ENCODE measurements at places on chromosomes 4 and X.
A peak's percentile ranks its signal among the peaks of the same experiment; 100 is the strongest.

DNA sequence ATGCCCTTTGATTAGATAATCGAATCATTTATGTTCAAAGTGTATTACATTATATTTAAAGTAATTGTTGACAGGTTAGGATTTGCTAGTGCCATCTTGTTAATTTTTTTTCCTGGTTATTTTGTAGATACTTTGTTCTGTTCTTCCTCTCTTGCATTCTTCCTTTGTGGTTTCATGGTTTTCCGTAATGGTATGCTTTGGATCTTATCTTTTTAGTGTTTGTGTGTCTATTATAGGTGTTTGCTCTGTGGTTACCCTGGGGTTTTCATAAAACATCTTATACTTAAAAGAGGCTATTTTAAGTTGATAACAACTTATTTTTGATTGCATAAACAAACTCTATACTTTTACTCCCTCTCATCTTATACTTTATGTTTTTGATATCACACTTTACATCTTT, 108.2 kb upstream of the SRD5A3 start:
- DNase-seq: no peak

- peak; percentile 17 for DNase-seq
Observed at GRCh38 chrX:134144231-134144630, 92.8 kb upstream of the CCDC160 start.

DNA sequence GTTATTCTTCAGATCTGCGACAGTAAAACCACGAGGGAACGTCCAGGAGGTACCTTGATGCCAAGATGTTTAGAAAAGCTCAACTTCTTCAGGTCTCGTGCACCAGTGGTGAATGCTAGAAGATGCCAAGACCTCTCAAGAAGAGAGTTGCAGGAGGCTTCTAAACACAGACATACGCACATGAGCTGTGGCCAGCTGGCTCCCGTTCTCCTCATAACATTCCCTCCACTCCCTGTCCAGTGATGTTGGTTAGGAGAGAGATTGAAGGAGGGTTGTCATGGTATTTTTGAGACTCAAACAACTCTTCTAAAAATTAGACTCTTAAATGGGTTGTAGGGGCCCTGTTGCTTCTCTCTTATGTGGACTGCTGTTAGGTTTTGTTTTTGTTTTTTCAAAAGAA, 184.3 kb downstream of the QDPR start:
- DNase-seq: no peak

DNA sequence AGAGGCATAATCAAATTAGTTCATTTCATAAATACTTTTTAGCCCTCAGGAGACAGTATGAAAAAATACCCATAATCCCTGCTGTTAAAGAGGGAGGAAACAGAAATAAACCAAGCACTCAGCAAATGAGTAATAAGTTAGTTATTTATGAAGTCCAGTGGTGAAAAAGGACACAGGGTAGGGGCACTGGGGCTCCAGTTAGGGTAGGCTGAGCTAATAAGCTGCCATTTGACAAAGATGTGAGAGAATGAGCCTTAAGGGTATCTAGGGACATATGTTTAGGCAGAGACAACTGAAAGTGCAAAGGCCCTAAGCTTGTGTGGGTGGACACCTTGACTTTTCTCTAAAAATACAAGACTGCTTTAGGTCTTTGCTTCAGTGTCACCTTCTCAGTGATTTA, 94.4 kb downstream of the IL15 start:
- DNase-seq: peak; percentile 33

GRCh38 chrX:120857240-120857639, 18.4 kb downstream of the CT47B1 start:
- no peak for DNase-seq

DNA sequence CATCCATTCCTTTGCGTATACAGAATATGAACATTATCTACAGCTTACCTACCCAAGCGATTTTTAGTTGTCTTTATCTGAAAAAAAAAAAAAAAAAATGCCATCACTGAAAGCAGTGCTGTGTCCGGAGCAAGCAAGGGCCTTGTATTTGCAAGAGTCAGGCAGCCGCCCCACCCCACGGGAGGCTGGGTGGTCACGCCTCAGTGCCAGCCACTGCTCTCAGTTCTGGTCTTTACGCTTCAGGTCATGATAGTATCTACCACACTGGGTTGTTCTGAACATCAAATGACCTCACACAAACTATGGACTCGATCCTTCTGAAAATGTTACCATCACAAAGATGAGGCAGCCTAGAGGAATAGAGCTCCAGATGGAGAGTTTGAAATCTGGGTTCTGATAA, 62.7 kb upstream of the HELT start:
- no peak for DNase-seq

- DNase-seq: no peak
Observed at GRCh38 chr4:79621061-79621460, 213.0 kb upstream of the GK2 start.

DNA sequence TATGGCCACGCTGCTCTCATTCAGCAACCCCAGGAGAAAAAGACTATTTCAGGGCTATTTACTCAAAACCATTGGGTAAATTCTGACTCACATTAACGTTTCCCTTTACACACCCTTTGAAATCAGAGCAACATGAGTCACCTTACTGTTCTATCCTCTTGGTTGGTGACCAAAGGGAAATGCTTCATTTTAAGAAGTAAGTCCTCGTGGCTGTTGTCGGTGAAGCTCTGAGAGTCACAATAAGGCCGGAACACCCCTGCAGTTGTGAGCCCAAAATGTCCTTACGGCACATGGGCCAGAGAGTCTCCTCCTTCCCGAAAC, 56.3 kb upstream of the SPRY1 start:
- DNase-seq: peak; percentile 86

DNA sequence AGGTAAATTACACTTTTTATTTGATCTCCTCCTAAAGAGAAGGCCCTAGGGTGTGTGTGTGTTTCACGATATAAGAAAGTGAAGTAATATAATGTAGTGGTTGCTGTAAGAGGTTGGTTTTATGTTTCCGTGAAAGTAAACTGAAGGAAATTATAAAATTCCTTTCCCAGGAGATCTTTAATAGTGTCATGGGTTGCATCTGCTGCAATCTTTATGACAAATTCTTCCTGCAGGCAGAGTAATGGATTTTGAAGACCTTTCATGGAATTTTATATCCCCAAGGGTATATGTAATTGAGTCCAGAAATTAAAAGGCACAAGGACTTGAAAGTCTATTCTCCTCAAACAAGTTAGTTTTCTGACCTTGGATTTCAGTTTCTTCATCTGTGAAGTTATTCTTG, 538.6 kb downstream of the ANKRD50 start:
- peak; percentile 52 for DNase-seq

- peak; percentile 3 for DNase-seq
Observed at GRCh38 chr4:8402181-8402597, 38.3 kb downstream of the ACOX3 start.

DNA sequence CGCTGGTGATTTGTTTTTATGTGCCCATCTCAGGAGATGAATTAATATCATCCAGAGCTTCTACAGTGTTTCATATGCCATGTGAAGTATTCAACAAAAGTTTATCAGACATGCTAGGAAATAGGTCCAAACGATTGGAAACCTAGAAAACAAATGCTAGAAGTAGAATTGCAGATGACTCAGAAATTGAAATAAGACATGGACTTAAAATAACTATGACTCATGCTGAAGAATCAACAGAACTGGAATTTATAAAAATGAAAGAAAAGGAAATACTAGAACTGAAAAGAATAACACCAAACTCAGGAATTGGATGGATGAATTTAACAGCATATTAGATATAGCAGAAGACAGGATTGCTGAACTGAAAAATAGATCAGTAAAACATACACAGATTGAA, 172.7 kb upstream of the GIMD1 start:
- peak; percentile 84 for DNase-seq

GRCh38 chrX:46837558-46838485, 979 bp downstream of the RP2 start:
- peak; percentile 30 for DNase-seq

- DNase-seq: peak; percentile 48
Observed at GRCh38 chr4:87007528-87008446, 73.0 kb downstream of the AFF1 start.

GRCh38 chr4:80336582-80336981, 1.1 kb downstream of the CFAP299 start:
- DNase-seq: peak; percentile 27

GRCh38 chr4:85474356-85474755, 594 bp upstream of the ARHGAP24 start:
- no peak for DNase-seq

DNA sequence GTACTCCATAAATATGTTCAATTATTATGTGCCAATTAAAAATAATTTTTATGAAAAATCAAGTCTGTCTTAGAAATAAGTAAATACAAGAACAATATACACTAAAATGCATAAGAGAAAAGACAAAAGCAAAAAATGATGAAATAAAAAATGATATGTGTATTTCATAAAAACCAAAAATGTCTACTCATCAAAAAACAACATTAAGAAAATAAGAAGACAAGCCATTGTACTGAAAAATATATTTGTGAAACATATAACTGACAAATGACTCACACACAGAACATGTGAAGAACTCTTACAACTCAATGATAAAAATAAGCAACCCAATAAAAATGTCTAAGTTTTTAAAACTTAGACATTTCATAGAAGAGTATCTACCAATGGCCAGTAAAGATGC, 34.1 kb upstream of the ENOX2 start:
- DNase-seq: no peak

- DNase-seq: no peak
Observed at GRCh38 chr4:184114431-184114830, 103.2 kb downstream of the ENPP6 start.

GRCh38 chr4:89434364-89434988, 126.9 kb upstream of the GPRIN3 start:
- DNase-seq: peak; percentile 21

GRCh38 chr4:163693776-163694175, 199.3 kb downstream of the TMA16 start:
- peak; percentile 62 for DNase-seq

- DNase-seq: no peak
Observed at GRCh38 chrX:12686331-12686730, 104.9 kb upstream of the PRPS2 start.

DNA sequence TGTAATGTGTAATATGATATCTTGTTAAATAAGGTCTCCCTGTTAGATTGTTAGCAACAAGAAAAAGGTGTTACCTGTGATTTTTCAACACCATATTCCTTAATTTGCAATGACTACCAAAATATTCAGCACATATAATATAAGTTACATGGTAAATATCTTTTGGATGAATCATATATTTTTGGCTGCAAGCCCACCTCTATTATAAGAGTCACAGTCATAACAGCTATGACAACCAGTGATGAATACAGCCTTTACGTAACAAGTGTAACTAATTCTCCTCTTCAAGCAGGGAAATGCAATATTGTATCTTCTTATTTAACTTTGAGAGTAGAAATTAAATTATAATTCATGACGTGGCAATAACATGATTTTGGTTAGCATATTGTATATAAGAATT, 187.0 kb downstream of the NLGN4X start:
- DNase-seq: peak; percentile 45

DNA sequence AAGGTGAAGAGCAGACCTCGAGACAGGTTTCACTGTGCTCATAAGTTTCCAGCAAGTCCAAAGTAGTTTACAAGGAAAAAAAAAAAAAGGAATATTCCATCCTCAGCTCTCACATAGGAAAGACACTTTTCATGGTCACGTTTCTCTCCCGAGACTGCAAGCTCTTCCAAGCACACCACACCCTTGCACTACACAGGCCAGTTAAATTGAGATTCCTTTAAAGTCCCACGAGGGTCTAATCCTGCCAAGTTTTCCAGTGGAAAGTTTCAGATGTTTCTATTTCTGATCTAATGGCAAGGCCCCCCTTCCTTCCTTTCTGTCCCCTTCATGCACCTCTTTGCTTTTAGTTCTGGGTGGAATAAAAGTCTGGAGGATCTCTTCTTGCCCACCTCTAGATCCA, 67.9 kb upstream of the PCDH19 start:
- no peak for DNase-seq

DNA sequence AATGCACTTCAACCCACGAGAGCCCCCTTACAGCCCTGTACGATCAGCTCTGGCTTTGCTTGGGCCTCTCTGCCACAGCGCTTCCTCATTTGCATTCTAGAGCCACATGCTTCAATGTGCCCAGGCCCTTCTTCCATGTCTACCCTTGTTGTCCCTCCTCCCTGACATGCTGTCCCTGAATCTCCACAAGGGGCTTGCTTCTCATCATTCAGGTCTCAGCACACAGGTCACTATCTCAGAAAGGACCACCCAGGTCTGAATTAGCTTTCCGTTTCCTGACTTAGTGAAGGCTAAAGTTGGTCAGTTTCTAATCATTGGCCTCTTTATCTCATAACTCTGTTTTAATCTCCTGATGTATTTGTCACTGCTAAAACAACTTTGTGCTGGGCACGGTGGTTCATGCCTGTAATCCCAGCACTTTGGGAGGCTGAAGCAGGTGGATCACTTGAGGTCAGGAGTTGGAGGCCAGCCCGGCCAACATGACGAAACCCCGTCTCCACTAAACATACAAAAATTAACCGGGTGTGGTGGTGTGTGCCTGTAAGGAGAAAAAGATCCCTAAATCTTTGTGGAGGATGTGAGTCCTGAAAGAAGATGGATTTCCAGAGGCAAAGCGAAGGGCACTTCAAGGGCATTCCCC, 17.9 kb upstream of the SLC34A2 start:
- DNase-seq: no peak

- no peak for DNase-seq
Observed at GRCh38 chrX:3788494-3789233, 75.2 kb upstream of the PRKX start.

DNA sequence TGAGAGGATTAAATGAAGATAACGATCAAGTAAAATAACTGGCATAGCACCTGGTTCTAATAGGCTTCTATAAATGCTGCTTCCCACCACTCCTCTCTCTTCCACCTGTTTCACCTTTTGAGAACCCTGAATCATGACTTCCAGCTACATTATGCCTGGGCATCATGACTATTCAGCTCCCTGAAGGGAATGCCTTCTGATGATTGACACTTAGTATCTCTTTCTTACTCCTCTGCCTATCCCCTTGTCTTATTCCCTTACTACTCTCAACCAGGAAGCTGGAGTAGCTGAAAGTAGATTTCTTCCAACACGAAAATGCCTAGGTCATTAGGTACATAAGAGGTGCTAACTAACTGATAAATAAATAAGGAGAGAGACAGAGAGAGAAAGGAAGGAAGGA, 24.7 kb upstream of the CXCL8 start:
- DNase-seq: no peak

DNA sequence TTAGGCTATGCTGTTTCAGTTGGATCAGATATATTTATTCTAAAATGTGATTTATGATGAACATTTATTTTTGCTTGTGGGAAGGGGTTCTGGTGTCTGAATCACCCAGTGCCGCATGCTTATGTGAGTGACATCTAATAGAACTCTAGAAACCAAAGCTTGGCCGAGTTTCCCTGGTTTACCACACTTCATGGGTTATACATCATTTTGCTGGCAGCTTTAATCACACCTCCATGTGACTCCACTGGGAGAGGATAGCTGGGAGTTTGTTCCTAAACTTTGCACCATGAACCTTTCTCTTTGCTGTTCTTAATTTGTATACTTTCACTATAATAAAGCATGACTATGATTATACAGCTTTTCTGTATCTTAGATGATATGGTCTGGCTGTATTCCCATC, 382.9 kb downstream of the INPP4B start:
- no peak for DNase-seq

DNA sequence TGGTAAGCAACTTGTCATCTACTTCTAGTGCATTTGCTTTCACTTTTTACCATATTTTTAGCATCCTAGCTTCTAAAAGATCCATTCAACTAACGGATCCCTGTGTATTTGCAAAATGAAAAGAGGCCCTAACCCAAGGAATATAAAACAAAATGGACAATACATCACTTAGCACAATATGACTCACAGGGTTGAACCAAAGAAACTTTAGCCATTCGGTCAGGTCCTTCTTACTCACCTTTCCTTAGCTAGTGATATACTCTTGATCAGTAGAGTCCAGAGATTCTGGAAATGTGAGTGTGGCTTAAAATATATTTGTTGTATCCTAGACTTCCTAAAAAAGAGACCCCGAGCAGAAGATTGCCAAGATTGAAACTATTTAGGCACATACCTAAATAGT, 19.5 kb downstream of the TMPRSS11E start:
- no peak for DNase-seq
